T-helper 2 cell (primary cell): ENCODE measurements at places on chromosomes 6 and 20.

DNA sequence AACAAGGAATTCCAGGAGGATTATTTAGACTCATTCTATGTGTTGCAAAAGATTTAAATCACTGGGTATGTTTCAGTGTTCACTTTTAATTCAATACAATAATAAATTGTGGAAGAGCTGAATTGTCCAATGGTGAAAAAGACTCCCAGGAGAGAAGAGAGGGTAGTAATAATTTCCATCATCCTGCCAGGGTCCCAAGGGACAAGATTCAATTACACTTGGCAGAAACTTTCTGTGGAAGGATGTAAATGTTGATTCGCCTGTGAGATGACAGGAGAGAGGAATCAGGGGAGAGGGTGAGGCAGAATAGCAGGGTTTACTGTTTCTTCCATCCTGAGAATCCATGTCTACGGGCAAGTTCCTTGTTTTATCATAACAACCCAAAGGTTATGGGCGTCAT, 342.7 kb downstream of the ESR1 start:
- DNase-seq: no peak

DNA sequence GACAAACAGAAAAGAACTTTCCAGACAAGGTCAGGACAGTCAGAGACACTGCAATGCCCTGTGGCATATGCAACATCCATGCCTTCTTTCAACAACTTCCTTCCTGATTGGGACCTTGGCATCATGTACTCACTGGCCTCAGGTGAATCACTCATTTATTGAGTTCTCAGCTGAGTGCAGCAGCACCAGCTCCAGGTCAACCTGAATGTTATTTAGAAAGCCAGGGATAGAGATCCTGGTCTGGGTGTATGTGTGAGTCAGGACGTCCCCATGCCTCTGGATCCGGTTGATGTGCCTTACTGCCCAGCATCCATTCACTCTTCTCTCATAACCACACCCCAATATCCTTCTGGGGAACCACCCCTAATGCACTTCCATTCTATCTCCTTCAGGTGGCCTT, 54.4 kb downstream of the SNRNP48 start:
- DNase-seq: no peak

GRCh38 chr6:1386038-1386709, 3.2 kb upstream of the FOXF2 start:
- DNase-seq: no peak

DNA sequence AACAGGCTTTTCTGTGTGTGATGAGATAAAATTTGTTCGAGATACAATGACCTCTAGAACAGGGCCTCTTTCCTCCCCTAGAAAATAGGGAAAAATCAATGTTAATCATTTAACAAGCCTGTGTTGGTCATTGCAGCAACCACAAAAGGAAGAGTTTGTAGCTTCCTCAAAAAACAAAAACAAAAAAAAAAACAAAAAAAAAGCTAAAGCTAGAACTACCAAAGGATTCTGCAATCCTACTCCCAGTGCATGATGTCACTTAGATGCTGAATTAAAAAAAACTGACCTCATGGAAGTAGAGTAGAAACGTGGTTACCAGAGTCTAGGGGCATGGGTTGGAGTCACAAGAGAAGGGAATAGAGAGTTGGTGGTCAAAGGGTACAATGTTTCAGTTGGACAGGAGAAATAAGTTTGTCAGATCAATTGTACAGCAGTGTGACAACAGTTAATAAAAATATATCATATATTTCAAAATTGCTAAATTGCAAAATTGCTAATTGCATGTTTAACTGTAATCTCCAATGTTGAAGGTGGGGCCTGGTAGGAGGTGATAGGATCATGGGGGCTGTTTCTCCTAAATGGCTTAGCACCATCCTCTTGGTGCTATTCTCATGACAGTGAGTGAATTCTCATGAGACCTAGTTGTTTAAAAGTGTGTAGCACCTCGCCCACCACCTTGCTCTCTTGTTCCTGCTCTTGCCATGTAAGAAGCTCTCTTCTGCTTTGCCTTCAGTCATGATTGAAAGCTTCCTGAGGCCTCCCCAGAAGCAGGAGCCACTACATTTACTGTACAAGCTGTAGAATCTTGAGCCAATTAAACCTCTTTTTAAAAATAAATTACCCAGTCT, 163.4 kb upstream of the SIM1 start:
- DNase-seq: no peak

GRCh38 chr6:99189823-99190721, 159.4 kb downstream of the FAXC start:
- DNase-seq: peak; percentile 81

GRCh38 chr20:61917474-61918145, 148.1 kb downstream of the TAF4 start:
- DNase-seq: no peak

DNA sequence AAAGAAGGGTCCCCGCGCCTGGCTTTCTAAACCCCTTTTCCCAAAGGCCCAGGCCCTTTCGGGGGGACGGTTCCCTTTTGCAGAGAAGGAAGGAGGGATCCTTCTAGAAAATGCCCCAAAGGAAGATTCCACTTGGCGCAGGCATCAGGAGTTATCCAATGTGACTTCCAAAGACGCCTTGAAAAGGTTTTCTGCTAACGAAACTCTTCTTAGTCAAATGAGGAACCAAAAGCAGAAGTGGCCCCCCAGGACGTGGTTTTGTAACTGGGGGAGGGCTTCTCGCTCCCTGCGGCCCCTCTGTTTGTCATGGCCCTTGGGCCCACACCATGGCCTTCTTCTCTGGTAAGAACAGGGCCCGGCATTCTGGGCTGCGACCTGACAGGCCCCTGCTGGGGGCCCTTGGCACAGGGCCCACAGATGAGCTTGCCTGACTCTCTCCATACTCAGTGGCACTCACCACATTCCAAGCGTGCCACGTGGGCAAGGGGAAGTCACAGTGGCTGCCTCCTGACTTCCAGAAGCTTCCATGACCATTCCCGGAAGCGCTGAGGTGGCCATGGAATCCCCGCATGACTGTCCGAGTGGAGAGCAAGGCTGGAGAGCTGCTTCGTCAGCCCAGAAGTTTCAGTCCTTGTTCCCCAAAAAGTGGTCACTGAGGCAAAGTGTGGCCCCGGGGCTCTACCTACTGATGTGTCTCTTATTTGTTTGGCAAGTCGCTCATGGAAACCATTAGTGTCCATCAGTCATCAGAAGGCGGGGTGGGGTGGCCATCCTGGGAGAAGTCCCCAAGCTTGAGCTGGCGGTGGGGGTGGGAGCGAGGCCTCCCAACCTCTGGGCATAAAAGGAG, 834 bp upstream of the CTSZ start:
- DNase-seq: no peak

GRCh38 chr6:163214259-163214658, 200.3 kb upstream of the QKI start:
- no peak for DNase-seq

DNA sequence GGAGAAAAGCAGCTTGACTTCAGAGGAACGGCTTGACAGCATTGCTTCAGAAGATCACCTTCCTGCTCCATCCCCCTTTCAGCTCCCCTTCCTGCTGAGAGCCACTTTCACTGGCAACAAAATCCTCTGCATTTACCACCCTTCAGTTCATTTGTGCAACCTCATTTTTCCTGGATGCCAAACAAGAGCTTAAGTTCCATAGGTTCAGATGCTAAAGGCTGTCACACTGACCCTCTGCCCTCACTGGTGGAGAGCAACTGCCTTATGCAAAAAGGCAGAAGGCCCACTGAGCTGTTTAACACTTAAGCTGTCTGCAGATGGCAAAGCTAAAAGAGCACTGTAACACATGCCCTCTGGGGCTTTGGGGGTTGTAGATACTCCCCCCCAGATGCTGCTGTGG, 131.2 kb upstream of the SPACA1 start:
- DNase-seq: no peak

DNA sequence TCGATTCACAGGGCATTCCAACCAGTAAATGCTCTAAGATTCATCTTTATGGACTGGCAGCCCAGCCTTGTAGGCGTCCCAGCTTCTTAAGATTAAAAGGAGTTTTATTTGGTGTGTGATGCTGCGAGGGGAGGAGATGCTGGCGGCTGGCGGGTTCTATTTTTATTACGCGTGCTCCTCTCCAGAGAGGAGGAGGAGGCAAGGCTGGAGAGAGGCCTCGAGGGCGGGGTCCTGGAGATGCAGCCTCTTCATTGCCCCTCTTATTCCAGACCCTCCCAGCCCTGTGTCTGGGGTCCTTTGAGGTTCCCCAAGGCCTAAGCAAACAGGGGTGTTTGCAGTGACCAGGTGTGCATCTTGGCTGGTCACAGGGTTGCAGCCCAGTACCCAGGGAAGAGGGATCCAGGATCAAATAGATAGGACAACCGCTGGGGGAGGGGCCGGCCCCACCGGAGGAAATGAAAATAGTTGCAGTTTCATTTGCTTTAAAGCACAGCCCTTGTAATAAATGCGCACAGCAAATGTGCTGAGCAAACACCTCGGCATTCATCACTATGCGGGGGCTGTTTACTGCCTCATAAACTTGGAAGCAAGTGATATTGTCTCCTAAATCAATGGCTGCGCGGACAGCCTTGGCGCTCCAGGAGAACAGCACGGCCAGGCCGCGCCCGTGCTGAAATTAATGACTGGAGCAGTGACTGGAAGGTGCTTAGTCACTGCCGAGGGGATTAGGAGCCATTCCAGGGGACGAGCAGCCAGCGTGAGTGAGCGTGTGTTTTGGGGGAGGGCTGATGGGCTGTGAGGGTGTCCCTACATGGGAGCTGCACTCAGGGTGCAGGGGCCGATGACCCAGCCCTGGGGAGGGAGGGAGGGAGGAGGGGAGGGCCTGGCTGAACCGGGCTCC, 83.0 kb downstream of the TMEM242 start:
- no peak for DNase-seq

- DNase-seq: no peak
Observed at GRCh38 chr6:106882601-106883518, 91.7 kb downstream of the CD24 start.

DNA sequence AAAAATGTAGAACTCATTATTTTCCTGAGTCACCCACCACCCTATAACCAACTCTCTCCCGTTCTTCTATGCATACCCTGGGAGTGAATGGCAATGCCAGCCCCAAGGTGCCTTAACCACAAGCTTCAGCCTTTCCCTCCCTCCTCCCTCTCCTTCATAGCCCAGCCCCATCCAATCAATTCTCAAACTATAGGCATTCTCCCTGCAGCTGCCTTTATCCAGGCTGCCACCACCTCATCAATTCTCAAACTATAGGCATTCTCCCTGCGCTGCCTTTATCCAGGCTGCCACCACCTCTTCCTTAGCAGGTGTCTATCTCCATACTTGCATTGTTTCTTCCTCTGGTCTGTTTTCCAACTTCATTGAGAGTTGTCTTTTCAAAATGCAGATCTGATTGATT, 77.1 kb downstream of the PLEKHG1 start:
- DNase-seq: no peak

GRCh38 chr6:15503346-15503680, 159.5 kb downstream of the DTNBP1 start:
- DNase-seq: no peak

- DNase-seq: no peak
Observed at GRCh38 chr6:44674226-44675155, 287.0 kb downstream of the CDC5L start.

DNA sequence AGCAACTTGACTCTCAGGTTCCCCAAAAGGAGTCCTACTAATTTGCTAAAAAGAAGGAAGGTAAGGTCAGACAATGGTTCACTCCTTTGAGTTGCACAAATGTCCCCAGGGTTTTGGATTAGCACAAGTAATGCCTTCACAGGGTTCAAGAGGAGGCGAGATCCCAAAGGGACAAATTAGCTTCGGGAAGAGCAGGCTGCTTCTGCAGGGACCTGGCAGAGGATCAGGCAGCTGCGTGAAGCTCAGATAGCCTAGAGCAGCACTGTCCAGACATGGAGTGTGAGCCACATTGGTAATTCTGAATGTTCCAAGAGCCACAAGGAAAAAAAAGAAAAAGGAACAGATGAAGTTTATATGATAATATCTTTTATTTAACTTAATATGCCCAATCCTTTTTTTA, 115.4 kb downstream of the CFAP61 start:
- no peak for DNase-seq

- DNase-seq: no peak
Observed at GRCh38 chr20:44203161-44203560, 7.4 kb downstream of the OSER1 start.

- peak; percentile 36 for DNase-seq
Observed at GRCh38 chr6:225121-225721, 67.1 kb upstream of the DUSP22 start.

- DNase-seq: no peak
Observed at GRCh38 chr6:47169785-47170616, 127.9 kb upstream of the ADGRF1 start.

DNA sequence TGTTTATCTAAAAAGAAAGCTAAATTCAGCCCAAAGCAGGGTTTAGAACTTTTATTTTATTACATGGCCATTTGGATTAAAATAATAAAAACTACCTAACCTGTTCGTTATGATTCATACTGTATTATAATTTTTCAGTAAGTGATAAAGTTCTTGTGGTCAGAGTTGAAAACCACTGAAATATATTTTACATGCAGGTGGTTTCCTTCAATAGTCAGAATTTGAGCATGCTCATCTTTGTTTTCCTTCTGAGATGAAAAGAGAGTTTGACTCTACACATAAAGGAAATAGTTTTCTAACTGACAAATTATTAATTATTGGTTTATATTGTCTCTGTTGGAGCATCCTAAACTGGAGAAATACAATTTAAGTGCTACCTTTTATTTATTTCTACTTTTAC, 114.0 kb upstream of the FKBP1C start:
- no peak for DNase-seq

DNA sequence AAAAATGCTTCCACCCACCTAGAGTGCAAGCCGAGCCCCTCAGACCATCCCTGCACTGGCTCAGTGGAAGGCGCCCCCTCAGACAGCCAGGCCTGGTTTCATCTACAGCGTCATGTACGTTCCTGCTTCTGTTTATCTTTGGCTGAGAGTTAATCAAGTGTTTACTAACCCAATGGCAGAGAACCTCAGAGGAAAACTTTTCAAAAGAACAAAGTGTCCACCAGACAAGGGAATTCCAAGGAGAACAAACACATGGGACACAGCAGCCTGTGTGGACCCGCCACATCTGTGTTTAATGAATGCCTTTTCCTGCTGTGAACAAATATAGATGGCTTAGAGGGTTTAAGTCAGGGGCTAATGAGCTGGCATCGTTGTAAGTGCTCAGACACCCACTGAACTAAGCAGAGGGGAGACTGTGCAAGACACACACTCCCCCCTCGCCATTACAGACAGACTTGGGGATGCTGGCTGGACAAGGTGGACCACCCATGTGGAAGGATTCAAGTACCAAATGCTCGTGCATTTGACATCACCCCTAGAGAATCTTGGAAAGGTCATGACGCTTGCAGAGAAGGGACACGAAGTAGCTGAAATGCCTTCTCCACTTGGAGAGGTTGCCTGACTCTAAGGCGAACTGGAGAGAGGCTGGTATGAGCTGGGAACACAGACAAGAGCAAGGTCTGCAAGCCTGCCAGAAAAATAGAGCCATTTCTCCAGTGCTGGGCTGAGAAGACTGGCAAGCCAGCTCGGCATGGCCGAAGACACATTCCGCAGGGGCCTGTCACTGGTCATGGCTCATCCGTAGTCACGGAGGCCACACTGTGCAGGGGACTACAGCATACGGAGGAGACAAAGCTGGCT, 53.5 kb upstream of the NXT1 start:
- DNase-seq: no peak

DNA sequence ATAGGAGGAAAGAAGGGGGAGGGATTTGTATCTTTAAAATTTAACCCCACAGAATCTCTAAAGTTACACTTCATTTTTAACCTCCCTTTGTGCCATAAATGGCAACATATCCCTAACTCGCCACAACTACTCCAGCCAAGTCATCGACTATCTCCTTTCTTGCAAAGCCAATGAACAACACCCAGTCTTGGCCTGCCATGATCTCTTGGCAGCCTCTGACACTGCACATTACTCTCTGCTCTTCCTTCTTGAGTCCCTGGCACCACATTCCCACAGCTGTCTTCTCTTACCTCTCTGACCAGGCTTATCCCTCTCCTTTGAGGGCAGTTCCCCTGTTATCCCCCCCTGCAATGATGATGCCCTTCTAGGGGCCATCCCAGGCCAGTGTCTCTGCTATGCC, 42.5 kb downstream of the MBOAT1 start:
- DNase-seq: no peak
